Stimulated activated CD8-positive, alpha-beta memory T cell treated with anti-CD3 and anti-CD28 coated beads, Interleukin-4, amount 100 ng/mL, for 4 hours (primary cell): ENCODE measurements at places on chromosomes 7 and 10.

DNA sequence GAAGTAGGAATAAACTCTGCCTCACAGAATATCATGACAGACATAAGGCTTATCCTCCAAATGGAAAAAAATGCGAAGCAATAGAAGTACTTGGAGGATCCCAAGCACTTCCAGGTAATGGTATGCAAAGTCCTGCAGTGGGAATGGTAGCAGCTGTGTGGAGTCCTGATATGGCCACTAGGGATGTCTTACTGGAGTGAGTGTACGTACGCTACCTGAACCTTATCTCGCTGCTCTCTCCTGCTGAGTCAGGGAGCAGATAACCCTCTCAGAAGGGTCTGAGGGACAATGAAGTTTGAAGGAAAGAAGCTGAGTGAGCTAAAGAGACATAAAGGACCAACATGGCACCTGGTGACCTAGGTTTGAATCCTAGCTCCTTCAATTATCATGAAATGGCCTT is 42.2 kb downstream of the CH25H start:
- DNase-seq: no peak

DNA sequence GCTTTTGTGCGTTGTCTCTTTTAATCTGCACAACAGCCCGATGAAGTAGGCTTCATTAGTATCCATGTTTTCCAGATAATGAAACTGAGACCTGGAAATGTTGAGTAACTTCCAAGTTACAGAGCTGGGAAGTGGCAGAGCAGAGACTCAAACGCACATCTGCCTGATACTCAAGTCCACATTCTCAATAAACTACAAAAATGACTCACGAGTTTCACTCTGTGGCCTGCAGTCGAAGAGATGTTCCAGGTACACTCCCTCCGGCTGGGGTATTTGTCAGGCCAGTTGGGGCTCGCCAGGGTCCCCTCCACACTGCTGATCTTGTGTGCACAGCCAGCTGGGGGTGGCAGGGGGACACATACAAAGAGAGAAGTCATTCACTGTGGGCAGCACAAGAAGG is 17.7 kb upstream of the OPALIN start:
- no peak for DNase-seq

GRCh38 chr7:108589199-108589598 is 19.5 kb downstream of the DNAJB9 start:
- DNase-seq: no peak

GRCh38 chr10:128992770-128993169 is 474.3 kb upstream of the MGMT start:
- DNase-seq: no peak

- peak; percentile 62 for DNase-seq
Observed at GRCh38 chr7:144127714-144128334, 4.8 kb downstream of the OR2A14 start.

DNA sequence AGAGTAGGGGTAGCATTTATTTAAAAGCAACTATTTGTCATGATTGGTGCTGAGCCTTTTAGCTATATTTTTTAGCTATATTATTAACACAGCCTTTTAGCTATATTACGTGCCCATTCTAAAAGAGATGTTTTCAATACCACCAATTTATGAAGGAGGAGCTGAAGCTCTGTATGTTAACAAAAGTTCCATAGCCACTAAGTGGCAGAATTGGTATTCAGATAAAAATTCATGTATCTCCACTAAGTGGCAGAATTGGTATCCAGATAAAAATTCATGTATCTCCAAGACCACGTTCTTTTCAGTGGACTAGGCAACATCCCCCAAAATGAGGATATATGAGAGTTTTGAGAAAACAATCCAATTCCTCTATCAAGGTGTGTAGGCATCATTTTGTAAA is 268.6 kb downstream of the HGF start:
- no peak for DNase-seq

DNA sequence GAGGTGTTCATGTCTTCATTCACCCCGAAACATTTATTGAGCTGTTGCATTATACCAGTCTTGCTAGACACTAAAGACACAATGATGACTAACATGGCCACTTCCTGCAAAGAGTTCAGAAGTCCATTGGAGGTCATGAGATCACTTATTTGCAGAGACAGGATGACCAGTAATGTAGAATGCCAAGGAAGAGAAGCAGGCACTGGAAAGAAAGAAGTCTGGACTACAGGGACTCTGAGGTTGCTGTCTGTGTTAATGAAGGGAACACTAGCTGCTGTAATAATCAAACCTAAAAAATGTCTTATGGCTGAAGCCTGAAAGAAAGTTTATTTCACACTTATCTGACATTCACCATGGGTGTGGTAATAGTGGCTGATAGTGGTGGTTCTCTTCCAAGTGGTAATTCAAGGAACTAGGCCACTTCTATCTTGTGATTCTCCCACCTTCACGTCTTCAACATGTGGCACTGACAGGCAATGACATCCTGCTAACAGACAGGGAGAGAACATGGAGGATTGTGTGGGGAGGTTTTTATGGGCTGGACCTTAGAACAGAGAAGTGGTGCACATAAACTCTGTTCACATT is 89.2 kb upstream of the MKLN1 start:
- DNase-seq: no peak

GRCh38 chr7:123023126-123023525 is 27.6 kb upstream of the TAS2R16 start:
- no peak for DNase-seq
